ENCODE measurements at places on chromosomes 6 and 20. TPM values are rescaled to one million over a fixed set of nuclear protein-coding genes. Genes with fewer than 3 reads are reported as not detected.

DNA sequence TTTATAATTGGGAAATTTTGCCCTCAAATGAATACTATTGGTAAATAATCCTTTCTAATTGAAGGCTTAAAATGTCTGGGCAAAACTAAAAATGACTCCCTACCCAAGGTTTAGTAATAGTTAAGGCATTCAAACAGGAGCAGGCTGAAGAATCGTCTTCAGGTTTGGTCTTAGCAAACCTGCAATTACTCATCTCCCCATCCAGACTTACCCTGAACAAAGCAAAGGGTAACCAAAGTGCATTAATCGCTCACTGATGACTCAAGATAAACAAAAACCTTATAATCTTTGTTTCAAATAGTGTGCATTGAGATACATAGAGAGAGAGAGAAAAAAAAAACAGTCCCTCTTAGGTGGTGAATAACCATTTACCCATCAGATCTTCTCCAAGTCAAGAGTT, 225.5 kb downstream of the BMP2 start:
- no peak for DNase-seq

DNA sequence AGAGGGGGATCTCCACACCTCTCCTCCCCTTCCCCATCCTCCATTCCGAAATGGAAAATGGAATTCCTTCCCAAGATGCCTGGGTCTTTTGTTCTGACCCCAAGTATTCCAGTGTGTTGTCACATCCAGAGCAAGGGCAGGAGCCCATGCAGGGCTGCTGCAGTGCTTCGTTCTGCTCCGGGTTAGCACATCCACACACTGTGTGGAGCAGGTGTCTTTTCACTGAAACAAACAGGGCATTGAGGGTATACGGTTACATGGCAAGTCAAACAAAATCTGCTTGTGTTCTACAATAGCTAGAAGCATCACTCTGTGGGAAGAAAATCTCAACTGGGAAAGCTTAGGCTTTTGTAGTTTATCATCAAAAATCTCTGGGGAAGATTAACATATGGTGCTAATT, 56.9 kb downstream of the LYRM2 start:
- no peak for DNase-seq

- DNase-seq, result no peak
Measured at GRCh38 chr6:117907601-117908245, 659 bp downstream of the SLC35F1 start.

DNA sequence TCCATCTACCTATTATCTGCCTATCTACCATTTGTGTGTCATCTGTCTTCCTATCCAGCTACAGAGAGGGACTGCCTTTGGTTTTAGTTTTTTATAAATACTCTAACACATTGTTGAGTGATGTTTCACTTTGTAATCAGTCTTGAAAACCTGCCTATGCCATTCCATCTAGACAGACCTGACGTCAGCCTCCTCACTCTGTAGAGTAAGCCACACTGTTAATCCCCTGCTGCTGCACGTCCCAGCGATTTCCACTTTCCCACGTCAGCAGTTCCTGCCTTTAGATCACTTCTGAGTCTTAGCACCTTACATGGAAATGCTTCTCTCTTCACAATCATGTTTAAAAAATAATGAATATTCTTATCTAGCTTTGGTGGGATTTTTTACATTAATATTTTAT, 54.8 kb downstream of the PLG start:
- no peak for DNase-seq

DNA sequence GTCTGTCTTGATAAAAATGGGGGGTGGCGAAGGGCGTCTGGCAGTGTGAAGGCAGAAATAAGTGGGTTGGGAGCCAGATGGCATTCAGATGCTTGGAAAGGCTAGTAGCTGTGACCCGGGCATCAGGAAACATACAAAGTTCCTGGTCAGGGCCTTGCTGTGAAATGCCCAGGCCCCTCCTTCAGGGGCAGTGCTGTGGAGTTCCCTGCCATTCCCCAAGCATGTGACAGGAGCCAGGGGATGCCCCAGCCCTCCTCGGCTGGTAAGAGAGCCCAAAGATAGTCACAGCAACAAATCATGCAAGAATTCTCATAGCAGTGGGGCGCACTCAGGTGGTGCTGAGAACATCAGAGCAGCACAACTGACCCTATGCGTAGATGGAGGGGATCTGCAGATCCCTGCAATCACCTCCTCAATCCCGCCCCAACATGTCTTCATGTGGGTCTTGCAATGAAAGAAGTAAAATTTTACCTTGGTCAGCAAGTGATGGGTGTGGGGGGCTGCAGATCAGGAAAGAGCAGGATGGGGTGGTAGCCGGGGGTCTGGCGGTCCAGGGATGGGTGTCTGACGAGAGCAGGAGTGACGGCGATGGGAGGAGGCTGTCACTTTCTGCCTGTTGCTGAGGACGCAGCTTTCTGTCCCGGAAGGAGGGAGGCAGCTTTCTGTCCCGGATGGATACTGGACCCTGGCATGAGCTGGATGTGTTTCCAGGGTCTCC, 39.5 kb downstream of the SLC22A1 start:
- no peak for DNase-seq

- DNase-seq, result no peak
Measured at GRCh38 chr6:5084781-5085647, at the start of gene PPP1R3G. Gene PPP1R3G (plus strand): TSS chr6:5085341. CDS start chr6:5085486, 145 bp downstream.

DNA sequence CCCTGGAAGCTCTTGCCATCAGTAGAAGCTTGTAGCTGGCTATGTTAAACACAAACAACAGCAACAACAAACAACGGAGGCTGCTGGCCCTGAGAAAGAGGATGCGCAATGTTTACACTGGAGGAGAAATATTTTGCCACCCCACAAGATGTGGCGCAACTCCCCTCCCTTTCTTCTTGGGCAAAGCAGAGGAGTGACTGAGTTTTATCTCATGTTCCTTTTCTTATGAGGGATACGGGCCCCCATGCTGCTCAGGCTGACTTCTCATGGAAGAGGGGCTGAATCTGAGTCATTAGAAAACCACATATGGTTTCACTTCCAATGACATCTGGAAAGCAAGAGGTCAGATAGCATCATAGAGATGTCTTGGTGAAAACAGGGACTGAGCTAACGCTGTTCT, 75.9 kb upstream of the HDDC2 start:
- no peak for DNase-seq

- DNase-seq, result no peak
Measured at GRCh38 chr6:30530014-30530413, 26.3 kb downstream of the GNL1 start.

DNA sequence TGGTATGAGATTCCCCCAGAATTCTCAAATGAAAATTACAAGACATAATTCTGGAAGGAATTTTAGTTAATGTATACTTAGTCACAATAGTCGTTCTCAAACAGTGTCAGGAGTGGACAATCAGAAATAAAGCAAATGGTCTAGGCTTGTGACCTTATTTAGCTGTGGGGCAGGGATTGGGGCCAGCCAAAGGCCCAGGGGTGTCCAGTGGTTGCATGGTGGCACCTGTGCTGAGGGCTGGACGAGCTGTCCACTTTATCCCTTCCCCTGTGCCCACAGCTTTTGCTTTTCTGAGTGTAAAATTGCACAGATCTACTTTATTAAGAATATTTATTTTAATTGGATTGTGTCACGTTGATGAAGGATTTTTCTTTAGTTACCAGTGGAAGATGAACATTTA, 195.0 kb downstream of the ARID1B start:
- DNase-seq, result no peak

- DNase-seq, result no peak
Measured at GRCh38 chr20:37921341-37921929, 18.5 kb downstream of the VSTM2L start.

- no peak for DNase-seq
Measured at GRCh38 chr20:18992418-18992817, 178.8 kb downstream of the SCP2D1 start.

- peak; percentile 13 for DNase-seq
Measured at GRCh38 chr6:11260249-11261038, 28.0 kb upstream of the NEDD9 start.

DNA sequence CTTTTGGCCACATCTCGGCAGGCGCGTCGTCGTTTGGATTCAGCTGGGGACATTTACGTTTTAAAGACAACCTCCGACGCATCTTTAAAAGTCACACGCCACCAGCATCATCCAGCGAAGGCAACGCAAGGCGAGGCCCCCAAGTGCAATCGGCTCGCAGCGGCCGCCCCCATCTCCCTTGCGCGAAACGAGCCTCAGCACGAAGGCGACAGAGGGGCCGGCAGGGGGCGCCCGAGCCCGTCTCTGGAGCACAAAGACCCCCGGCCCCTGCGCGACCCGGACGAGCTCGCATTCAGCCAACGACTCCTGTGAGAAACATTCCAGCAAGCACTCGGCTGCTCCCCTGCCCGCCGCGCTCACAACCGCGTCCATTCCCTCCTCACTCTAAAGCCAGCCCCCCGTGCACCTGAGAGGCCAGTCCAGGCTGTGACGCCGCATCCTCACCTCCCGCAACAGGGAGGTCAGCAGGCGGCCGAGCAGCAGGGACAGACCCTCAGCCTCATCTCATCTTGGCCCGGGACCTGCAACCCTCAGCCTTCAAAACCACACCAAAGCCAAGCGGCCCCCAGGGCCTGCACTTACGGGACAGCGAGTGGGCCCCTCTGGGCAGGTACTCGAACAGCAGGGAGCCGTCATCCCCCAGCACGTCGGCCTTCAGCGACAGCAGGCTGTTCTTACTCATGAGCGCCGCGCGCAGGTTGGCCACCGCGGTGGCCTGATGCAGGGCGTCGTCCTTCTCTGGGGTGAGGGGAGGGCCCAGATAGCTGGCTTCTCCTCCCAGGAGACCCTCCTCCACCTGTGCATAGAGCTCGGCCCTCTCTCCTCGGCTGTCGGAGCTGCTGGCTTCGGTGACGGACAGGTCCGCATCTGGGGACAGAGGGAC, 35.8 kb downstream of the SLC2A4RG start:
- no peak for DNase-seq

DNA sequence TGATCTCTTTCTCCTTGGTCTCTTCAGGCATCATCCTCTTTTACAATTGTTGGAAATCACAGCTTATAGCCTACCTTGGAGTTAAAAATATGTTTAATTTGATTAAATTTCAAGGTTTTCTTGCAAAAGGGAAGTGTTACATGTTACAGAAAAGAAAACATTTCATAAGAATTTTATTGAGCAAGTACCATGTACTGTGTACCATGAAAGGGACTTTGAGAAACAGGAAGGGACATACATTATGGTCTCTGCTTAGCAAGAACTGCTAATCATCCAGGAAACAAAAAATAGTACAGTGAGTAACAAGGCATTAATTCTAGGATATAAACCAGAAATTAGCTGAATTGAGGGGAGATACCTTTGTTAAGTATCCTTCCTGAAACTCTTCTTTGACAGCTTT, 145.3 kb upstream of the SPACA1 start:
- DNase-seq, result no peak

GRCh38 chr20:20752712-20753111, 40.3 kb upstream of the RALGAPA2 start:
- DNase-seq, result no peak

DNA sequence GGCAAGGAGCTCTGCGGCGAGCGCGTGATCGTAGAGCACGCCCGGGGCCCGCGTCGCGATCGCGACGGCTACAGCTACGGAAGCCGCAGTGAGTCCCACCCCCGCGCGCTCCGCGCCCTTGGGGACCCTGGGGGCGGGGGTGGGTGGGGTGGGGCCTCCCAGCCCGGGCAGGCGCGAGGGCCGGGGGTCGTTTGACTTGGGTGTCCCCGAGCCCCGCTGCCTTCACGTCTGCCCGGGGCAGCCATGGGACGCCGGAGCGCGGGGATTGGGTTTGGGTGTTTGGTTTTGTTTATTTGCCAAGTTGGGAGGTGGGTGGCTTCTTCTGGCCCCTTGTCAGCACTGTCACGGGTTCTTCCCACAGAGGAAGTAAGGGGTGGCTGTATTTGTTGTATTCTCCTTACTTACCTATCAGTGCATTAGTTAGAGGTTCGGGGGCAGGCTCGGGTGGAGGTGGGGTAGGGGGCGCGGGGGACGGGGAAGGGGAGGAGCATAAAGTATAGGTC, 777 bp downstream of the SRSF6 start:
- no peak for DNase-seq

- DNase-seq, result no peak
Measured at GRCh38 chr20:55283889-55284288, 721.4 kb downstream of the CBLN4 start.

GRCh38 chr20:53652090-53652858, 58.6 kb upstream of the ZNF217 start:
- DNase-seq, result no peak

DNA sequence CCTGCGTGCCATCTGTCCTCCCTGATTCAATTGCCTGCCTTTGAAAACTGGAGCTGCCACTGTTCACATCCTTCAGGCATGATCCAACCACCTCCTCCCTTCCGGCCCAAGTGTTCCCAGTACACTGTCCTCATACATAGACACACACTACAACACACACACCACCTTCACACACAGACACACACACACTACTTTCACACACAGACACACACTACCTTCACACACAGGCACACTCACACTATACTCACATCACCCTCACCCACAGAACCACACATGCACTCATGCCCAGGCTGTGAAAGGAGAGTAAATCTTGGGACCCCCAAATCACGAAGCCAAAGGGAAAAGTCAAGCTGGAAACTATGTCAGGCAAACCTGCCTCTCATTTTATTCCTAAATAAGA, 109.4 kb upstream of the MYLIP start:
- DNase-seq, result no peak

DNA sequence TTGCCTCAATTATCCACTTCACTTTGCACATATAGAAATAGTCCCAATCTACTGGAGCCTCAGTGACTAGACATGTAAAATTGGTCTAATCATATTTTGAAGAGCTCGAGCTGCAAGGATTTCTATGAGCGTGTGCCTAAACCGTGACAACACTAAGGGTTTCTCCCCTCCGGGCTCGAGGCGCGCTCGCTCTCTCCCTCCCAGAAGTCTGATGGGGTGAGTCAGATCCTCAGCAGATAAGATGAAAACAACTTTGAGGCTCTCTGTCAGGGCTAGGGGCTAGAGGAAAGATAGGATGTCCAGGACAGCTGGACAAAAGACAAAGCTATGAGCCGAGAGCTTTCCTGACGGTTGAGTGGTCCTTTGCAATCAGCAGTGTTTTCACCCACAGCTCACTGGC, 16.8 kb downstream of the GNAS-AS1 start:
- DNase-seq, result no peak

- DNase-seq, result no peak
Measured at GRCh38 chr6:161161889-161162624, 111.8 kb downstream of the AGPAT4 start.

GRCh38 chr6:169913096-169913638, 161.7 kb downstream of the ERMARD start:
- DNase-seq, result no peak

Gene RIPPLY2
- total RNA-seq, result not detected

Gene ARHGAP40
- 0.28 TPM for total RNA-seq

Gene POM121L2
- total RNA-seq, result not detected

Gene LHFPL5
- total RNA-seq, result not detected

Gene DNAAF9
- 6.2 TPM for total RNA-seq

Gene NTSR1
- not detected for total RNA-seq

Gene LAMP5
- total RNA-seq, result not detected

Gene FHL5
- total RNA-seq, result not detected

Measured in T-cell (primary cell).